Epithelial cell of umbilical artery (primary cell): ENCODE measurements at places on chromosomes 13 and 19. TPM values are rescaled to one million over a fixed set of nuclear protein-coding genes. Genes with fewer than 3 reads are reported as not detected.

INTS6 gene
- 27.6 and 46.5 TPM in 2 replicates for total RNA-seq

ZNF723 gene
- total RNA-seq = not detected in 2 replicates

RPS15 gene
- total RNA-seq = 541 and 821 TPM in 2 replicates

KIR2DL1 gene
- not detected in 2 replicates for total RNA-seq
